Activated naive CD4-positive, alpha-beta T cell treated with anti-CD3 and anti-CD28 coated beads for 36 hours (primary cell): ENCODE measurements at places on chromosomes 4 and X. TPM values are rescaled to one million over a fixed set of nuclear protein-coding genes. Genes with fewer than 3 reads are reported as not detected.

GRCh38 chr4:40335525-40335894, 377 bp downstream of the CHRNA9 start:
- H3K4me3 ChIP-seq = no peak overlapping the region
- H3K4me1 ChIP-seq = peaks cover 2% of the 10 kb centered on the region
- H3K27me3 ChIP-seq = no peaks in the 10 kb centered on the region
- DNase-seq = no peak
- no peaks in the 10 kb centered on the region for H3K36me3 ChIP-seq

DNA sequence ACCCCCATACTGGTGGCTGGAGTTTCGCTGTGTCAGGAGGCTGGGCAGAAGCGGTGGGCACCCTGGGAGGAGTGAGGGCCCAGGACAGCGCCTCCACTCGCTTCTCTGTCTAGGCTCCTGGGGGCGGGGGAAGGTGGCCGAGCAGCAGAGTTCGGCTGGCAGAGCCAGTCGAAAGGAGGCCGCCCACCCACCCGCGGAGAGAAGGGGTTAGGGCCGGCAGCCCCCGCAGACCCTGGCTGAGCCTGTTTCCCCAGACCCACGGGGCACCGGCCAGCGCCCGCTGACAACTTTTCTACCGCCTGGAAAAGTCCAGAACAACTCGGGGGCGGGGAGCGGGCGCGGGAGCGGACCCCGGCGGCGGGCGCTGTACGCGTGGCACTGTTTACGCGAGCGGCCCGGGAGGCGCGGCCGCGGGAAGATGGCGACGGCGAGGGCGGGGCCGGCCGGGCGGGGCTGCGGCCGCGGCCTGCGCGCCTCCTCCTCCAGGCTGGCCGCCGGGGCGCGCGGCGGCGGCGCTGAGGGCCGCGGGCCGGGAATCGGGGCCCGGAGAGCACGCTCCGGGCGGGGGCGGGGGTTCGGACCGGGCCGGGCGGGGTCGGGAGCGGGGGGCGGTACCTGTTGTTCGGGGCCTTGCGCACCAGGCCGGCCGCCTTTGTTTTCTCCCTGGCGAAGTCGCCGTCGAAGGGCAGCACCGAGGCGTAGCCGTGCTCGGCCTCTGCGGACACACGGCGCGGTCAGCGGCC, 628 bp downstream of the MXD4 start:
- H3K36me3 ChIP-seq = no peaks in the 10 kb centered on the region
- peaks cover 2% of the 10 kb centered on the region for H3K4me1 ChIP-seq
- no peak overlapping the region for H3K27ac ChIP-seq
- no peaks in the 10 kb centered on the region for H3K27me3 ChIP-seq
- peak overlapping the region; percentile 69 for H3K4me3 ChIP-seq

DNA sequence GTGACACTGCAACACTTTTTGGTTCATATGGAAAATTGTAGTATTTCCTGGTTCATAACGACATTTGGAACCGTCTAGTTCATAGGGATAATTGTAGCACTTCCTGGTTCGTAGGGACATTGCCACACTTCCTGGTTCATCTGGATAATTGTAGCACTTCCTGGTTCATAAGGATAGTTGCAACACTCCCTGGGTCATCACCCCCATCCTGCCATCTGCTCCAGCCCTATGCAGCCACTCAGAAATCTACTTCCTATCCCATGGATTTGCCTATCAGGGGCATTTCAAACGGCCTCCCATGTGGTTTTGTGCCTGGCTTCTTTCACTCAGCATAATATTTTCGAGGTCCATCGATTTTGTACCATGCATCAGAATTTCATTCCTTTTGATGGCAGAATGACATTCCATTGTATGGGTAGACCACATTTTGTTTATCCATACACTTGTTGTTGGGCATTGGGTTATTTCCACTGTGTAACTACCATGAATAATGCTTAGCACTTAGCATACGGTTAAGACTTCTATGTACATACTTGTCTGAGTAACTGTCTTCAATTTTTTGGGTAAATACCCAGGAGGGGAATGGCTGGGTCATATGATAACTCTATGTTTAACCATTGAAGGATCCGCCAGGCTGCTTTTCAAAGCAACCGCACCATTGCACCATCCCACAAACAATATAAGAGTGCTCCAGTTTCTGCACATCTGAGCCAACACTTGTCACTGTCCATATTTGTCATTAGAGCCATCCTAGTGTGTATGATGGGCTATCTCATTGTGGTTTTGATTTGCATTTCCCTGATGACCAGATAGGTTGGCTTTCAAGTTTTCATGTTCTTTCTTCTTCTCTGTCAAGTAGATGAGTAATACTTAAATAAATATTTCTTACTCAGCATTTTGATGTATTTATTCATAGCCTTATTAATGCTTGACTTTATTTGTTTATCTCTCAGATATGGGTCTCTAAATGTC, 58.3 kb upstream of the CD99 start:
- peaks cover 51% of the 10 kb centered on the region for H3K36me3 ChIP-seq
- H3K27ac ChIP-seq = no peak overlapping the region
- no peak for DNase-seq

DNA sequence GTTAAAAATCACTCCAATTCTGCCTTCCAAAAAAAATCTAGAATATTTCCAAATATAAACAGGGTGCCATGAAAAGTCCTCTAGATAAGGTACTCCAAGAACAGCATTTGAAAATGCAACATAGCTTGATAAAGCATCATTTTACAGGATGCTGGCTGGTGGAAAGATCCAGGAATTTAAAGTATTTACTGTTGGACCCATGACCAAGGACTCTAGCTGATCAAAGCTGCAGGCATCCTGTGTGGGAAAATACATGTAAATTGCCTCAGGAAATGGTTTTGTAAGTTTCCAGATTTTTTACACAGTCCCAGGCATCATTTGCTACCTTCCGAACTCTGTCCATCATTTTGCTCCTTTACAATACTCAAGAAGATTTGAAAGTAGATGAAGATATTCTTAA, 164.4 kb downstream of the GRIA3 start:
- no peaks in the 10 kb centered on the region for H3K27me3 ChIP-seq
- no peak overlapping the region for H3K4me3 ChIP-seq
- no peak overlapping the region for H3K27ac ChIP-seq
- no peaks in the 10 kb centered on the region for H3K4me1 ChIP-seq
- no peaks in the 10 kb centered on the region for H3K36me3 ChIP-seq

DNA sequence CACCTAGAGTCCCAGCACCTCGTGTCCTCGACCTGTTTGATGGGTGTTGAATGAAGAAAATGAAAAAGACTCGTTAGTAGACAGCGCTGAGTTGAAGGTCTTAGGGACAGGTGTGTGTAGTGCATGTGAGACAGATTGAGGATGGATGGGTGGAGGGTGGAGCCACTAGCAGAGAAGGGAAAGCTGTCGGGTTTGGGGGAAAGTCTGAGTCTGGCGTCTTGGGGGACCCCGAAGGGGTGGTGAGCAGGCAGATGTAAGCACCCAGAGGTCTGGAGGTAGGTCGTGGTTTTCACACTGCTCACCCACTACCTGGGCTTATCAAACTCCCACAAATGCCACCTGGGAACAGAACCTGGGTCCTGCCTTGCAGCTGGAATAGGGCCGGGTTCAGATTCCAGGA, 16.0 kb downstream of the TMEM271 start:
- no peaks in the 10 kb centered on the region for H3K4me1 ChIP-seq
- DNase-seq = no peak
- H3K36me3 ChIP-seq = no peaks in the 10 kb centered on the region
- peaks cover 6% of the 10 kb centered on the region for H3K27me3 ChIP-seq
- no peak overlapping the region for H3K27ac ChIP-seq

DNA sequence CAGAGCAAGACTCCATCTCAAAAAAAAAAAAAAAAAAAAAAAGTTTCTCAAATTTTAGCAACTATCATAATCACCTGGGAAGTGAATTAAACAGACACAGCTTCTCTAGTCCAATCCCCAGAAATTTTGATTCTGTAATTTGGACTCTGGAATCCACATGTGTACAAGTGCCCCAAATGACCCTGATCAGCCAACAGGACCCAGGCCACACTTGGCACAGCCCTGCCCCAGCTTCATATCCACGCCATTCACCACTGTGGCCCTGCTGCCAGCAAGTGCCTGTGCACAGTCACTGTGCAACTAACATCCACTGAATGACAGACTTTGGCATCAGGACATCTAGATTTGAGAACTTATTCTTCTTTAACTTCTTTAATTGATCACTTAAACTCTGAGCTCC, 14.1 kb upstream of the CXCL13 start:
- H3K27ac ChIP-seq = peak overlapping the region; percentile 74
- no peaks in the 10 kb centered on the region for H3K36me3 ChIP-seq
- peaks cover 6% of the 10 kb centered on the region for H3K27me3 ChIP-seq
- peaks cover 71% of the 10 kb centered on the region for H3K4me1 ChIP-seq
- no peak for DNase-seq

DNA sequence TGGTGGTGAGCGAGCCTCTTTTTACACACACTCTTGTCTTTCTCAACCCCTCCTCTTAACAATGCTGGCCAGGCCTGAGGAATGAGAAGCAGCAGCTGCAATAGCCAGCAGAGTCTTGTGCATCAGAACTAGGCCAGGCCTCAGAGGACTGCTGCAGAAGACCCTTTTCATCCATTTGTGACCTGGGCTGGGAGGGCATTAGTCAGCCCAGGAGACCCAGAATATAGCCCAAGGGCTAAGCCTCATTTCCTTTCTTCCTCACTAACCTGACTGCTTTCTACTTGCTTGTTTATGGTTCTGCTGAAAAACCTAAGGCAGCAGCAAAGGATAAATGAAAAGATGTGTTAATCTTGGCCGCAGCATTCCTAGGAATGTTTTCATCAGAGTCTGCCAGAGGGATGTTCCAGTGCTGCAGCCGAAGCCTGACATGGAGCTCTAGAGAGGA, 254.7 kb upstream of the AR start:
- no peak overlapping the region for H3K27ac ChIP-seq
- no peaks in the 10 kb centered on the region for H3K4me1 ChIP-seq
- no peak overlapping the region for H3K4me3 ChIP-seq
- no peaks in the 10 kb centered on the region for H3K27me3 ChIP-seq

DNA sequence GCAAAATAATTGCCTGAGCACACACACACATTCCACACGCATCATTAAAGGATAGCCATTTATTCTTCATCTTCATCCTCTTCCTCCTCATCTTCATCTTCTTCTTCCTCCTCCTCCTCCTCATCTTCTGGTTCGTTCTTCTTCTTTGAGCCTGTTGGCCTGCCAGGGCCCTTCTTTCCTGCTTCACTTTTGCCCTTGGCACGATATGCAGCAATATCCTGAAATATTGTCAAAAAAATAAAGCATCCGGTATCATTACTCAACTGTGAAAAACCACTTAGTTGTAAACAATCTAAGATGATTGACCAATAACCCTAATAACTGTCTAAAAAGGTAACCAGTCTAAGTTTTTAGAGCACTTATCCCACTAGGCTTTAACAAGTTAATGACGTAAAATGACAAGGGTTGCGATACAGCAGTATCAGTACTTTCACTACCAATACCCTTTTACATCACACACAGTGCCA, 2.1 kb downstream of the HMGB2 start:
- peaks cover 15% of the 10 kb centered on the region for H3K4me1 ChIP-seq
- peak overlapping the region; percentile 99 for H3K4me3 ChIP-seq
- peak overlapping the region; percentile 96 for H3K27ac ChIP-seq
- H3K36me3 ChIP-seq = peaks cover 42% of the 10 kb centered on the region
- peaks cover 5% of the 10 kb centered on the region for H3K27me3 ChIP-seq

DNA sequence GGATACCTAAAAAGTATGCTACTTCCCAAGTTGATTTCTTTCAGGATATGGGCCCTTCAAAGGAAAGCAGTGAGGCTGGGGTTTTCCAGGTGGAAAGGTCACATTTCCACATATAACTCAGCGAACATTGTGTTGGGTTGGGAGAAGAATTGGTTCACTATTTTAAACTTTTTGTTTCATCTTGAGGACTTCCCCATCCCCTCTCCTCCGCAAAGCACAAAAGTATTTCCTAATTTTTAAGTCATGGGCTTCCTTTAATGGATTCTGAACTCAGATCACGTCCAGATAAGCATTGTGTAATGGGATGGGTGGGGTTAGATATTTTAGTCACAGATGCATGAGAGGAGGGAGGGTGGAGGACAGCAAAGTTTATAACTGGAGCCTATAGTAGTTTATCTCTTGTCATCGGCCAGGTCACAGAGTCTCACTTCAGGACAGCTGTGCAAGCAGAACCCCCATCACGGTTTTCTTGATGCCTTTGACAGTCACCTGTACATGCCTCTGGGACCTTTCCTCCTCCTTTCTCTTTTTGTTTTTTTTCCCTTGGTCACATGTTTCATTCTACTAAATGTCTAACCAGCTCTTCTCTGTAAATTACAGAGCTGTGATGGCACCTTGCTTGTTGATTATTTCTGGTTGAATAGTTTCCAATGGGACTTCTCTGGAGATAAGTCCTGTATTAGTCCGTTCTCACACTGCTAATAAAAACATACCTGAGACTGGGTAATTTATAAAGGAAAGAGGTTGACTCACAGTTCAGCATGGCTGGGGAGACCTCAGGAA, 115.4 kb downstream of the PTTG2 start:
- H3K36me3 ChIP-seq = peaks cover 16% of the 10 kb centered on the region
- H3K4me3 ChIP-seq = no peak overlapping the region
- no peak overlapping the region for H3K27ac ChIP-seq
- no peak for DNase-seq
- H3K4me1 ChIP-seq = peaks cover 36% of the 10 kb centered on the region

DNA sequence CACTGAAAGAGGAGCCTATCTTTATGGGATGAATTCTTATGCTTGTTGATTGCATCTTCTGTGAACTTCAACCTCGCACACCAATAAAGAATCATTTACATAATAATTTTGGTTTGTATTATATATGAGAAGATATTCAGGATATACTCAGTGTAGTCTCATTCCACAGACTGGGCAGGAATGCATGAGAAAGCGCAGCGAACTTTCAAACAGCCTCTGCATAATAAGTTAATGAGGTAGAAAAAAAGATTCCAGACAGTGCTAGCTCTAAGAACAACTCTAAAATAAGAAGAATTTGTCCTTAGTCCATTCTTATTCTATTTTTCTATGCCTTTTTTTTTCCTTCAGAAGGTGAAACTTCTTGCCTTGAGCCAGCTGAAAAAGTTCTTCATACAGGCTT, 224.3 kb upstream of the CTSO start:
- DNase-seq = no peak
- H3K4me1 ChIP-seq = no peaks in the 10 kb centered on the region
- no peak overlapping the region for H3K4me3 ChIP-seq
- no peaks in the 10 kb centered on the region for H3K36me3 ChIP-seq

Gene GSX2
- total RNA-seq = not detected

Gene GPR119
- not detected for total RNA-seq

Gene RGN
- not detected for total RNA-seq

Gene VCX3B
- total RNA-seq = not detected

Gene TRIM60
- not detected for total RNA-seq

Gene GRIA3
- total RNA-seq = not detected

Gene TCEAL6
- total RNA-seq = not detected

Gene KLKB1
- not detected for total RNA-seq

Gene USP17L17
- total RNA-seq = not detected
